Body of pancreas (tissue), 4 donors: ENCODE measurements at places on chromosomes 3 and 15. TPM values are rescaled to one million over a fixed set of nuclear protein-coding genes. Genes with fewer than 3 reads are reported as not detected.

DNA sequence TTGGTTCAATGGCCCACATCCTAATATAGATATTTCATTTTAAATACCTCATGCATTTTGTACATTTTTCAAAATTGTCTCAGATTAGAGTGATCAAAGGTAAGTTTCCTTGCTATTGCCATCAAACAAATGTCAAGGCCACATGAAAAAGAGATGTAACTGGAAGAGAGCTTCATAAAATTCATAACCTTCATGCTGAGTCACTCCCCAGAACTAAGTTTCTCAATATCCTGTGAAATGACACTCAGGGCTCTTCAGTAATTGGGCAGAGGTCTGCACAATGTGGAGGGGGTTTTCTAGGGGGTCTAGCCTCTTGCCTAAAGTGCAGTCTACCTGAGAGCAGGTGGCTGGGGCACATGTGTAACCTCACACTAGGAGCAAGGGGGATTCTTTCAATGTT lies 152.2 kb upstream of the SLC2A2 start:
- H3K4me3 ChIP-seq, result no peak overlapping the region
- H3K36me3 ChIP-seq, result no peaks in the 10 kb centered on the region
- H3K27ac ChIP-seq, result no peak overlapping the region
- H3K27me3 ChIP-seq, result no peaks in the 10 kb centered on the region

DNA sequence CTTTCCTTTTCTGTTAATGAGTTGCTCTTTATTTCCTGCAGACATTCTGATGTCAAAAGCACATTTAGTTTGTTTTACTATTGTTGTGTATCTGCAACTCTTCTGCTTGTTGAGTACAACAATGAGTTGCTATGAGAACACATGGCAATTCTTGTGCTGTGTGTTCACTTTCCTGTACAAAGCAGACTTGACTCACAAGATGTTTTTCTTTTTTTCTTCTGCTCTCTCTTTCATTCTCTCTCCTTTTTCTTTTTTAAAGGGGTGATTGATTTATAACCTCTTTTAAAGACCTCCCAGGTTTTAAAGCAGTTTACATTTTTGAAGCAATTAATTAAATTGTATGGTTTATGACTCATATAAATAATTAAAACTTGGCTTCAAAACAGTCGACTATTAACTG lies 31.6 kb upstream of the ABHD10 start:
- H3K36me3 ChIP-seq, result no peaks in the 10 kb centered on the region
- H3K4me1 ChIP-seq, result no peaks in the 10 kb centered on the region
- H3K27me3 ChIP-seq, result no peaks in the 10 kb centered on the region
- no peak overlapping the region for H3K27ac ChIP-seq

The PRICKLE2 gene
- 41.5 TPM for total RNA-seq

The LEKR1 gene
- 1.3 TPM for total RNA-seq

The HEXA gene
- 35.5 TPM for total RNA-seq

DNA sequence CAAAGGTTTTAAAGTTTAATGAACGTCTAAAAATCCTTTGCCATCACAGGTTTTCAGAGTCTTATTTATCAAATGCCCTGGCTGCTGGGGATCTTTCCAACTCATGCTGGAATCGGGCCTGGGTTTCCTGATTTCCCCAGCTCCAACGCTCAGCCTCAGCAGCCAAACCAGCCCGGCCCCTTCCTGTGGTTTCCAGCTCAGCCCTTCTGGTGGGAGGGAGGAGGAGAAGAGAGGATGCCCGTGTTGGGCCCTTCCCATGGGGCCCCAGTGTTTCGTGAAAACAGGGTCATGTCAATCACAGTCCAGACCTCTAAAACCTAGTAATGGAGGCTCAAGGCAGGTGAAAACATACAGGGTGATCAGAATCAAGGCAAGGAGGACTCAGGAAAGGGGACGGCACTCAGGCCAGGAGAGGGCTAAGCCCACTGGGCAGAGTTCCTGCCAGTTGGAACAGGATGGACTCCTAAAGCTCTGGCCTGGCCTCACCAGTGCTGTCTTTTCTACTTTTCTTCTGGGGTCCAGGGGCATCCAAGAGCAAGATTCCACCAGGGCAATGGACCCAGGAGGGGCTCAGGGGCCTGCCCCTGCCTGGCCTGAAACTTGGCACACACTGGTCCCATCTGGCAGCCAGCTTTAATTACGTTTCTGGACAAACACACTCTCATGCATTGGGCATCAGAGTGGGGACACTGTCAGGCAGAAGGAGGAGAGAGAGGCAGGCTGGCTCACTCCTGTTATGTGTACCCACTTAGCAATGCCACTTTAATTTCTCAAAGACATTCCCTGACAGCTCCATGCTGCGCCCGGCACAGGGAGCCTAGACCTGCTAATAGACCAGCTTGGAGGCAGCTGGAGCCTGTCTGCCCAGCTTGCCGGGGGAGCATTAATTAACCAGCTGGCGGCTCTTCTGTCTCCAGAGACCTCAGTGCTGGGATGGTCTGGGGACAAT lies 194.6 kb downstream of the FAM43A start:
- H3K4me1 ChIP-seq, result peaks cover 14% of the 10 kb centered on the region
- peak; percentile 28 for DNase-seq
- peak overlapping the region; percentile 38 for H3K27ac ChIP-seq
- no peaks in the 10 kb centered on the region for H3K27me3 ChIP-seq
- H3K4me3 ChIP-seq, result no peak overlapping the region
- H3K36me3 ChIP-seq, result no peaks in the 10 kb centered on the region

The GOLGA6L9 gene
- total RNA-seq, result 5.6 TPM

- no peaks in the 10 kb centered on the region for H3K27me3 ChIP-seq
- no peak overlapping the region for H3K4me3 ChIP-seq
- H3K27ac ChIP-seq, result no peak overlapping the region
- no peaks in the 10 kb centered on the region for H3K4me1 ChIP-seq
- peak; percentile 27 for DNase-seq
- H3K36me3 ChIP-seq, result no peaks in the 10 kb centered on the region
Measured at GRCh38 chr3:173529062-173529711, 131.6 kb downstream of the NLGN1 start.

DNA sequence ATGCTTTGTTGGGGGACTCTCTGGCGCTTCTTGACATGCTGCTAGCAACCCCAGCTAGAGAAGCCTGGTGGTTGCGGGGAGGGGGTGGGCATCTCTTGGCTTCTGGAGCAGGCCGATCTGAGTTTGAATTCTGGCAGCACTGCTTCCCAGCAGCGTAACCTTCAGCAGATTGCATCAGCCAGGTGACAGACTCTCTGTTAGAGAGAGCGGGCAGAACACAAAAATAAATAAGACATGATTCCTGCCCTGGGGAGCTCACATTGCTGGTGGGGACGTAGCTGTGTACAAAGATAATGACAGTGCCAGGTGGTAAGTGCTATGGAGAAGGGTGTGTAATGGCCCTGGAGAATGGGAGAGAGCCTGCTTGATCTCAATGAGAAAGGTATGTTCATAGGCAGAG lies 87.4 kb downstream of the THSD4 start:
- no peaks in the 10 kb centered on the region for H3K27me3 ChIP-seq
- no peaks in the 10 kb centered on the region for H3K36me3 ChIP-seq
- H3K27ac ChIP-seq, result no peak overlapping the region
- no peak for DNase-seq
- H3K4me3 ChIP-seq, result no peak overlapping the region

GRCh38 chr3:58864480-58864879 lies 185.3 kb downstream of the CFAP20DC start:
- H3K27me3 ChIP-seq, result no peaks in the 10 kb centered on the region
- no peak for DNase-seq
- H3K27ac ChIP-seq, result no peak overlapping the region
- no peak overlapping the region for H3K4me3 ChIP-seq

DNA sequence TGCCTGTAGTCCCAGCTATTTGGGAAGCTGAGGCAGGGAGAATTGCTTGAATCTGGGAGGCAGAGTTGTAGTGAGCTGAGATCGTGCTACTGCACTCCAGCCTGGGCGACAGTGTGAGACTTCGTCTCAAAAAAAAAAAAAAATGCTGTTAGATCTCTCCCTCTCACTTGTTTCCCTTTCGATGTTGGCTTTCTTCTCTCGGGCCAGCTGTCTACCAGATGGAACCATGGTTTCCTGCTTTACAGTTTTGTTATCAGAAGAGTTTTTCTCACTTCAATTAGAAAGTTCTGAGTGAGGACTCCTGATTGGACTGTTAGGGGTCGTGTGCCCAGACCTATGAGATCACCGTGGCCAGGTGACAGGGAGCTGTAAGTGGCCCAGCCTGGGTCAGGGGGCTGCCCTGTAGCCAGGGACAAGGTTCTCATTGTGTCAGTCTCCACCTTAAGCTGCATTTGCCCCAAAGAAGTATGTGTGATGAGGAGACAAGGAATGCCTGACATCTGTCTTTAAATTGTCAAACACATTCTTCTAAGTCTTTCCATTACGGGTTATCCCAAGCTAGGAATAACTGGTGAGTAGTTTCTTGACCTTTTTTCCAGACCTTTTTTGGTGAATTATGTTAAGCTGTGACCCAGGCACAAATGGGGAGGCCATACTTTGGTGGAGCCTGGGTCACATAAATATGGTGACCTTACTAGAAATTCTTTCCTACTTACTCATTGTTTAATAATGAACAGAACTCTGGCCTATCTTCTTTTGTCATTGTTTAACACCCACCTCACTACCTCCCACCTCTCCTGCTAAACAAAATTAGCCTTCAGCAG lies 25.2 kb downstream of the SNAPC5 start:
- no peak overlapping the region for H3K4me3 ChIP-seq
- no peak for DNase-seq
- no peaks in the 10 kb centered on the region for H3K27me3 ChIP-seq
- H3K36me3 ChIP-seq, result no peaks in the 10 kb centered on the region
- peak overlapping the region; percentile 64 for H3K27ac ChIP-seq

DNA sequence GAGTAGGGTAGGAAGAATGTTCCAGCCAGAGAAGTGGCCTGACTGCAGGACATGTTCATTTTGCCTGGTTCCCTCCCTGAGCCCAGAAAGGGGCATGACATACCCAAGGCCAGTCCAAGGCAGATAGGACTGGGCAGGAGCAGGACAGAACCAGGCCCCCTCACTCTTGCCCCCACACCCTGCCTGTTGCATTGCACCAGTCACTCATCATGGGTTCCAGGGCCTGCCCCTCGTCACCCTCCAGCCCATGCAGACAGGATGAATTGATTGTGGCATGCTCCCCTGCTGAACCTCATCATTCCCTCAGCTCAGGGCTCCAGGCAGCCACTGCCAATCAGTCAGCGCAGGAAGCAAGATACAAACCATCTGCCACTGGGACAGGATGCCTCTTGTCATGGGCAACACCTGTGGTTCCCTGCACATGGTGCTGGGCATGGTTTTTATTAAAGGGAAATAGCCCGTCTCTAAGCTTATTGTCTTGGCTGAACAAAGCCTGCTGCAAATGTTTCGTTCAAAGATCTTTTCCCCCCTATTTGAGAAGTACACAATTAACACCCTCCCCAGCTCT lies 48.9 kb downstream of the RASGRF1 start:
- no peaks in the 10 kb centered on the region for H3K27me3 ChIP-seq
- DNase-seq, result no peak
- H3K4me1 ChIP-seq, result no peaks in the 10 kb centered on the region
- no peaks in the 10 kb centered on the region for H3K36me3 ChIP-seq
- no peak overlapping the region for H3K27ac ChIP-seq

The SETD5 gene
- 102 TPM for total RNA-seq

DNA sequence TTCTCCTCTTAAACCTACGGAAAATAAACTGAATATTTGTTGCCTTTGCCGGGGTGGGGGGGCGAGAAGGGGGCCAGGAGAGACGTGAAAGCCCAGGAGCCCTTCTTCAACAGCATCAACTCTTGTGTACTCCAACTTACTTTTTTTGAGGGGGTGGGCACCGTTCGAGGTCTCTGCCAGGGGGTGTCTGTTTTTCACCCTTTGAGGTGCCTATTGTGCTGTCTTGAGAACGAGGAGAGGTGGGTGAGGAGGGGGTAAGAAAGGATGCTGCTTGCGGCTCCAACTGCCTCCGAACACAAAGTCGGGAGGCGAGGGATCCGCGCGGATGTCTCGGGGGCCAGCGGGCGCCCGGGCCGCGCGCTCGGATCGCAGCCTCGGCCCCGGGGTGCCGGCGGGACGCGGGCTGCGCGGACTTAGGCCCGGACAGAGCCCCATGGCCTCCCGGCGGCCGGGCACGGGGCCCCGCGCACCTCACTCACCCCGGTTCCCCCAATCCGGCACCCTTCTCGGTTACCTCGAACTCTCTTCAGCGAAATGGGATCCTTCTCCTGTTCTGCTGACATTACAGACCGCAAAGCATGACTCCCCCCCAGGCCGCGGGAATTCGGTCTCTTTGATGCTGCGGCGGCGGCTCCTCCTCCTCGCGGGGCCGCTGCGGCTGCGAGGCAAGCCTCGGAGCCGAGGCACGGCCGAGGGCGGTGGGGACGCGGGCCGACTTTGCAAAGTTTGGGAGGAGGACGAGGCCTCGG lies 650 bp downstream of the PYGO1 start:
- H3K27me3 ChIP-seq, result no peaks in the 10 kb centered on the region
- H3K27ac ChIP-seq, result peak overlapping the region; percentile 66

DNA sequence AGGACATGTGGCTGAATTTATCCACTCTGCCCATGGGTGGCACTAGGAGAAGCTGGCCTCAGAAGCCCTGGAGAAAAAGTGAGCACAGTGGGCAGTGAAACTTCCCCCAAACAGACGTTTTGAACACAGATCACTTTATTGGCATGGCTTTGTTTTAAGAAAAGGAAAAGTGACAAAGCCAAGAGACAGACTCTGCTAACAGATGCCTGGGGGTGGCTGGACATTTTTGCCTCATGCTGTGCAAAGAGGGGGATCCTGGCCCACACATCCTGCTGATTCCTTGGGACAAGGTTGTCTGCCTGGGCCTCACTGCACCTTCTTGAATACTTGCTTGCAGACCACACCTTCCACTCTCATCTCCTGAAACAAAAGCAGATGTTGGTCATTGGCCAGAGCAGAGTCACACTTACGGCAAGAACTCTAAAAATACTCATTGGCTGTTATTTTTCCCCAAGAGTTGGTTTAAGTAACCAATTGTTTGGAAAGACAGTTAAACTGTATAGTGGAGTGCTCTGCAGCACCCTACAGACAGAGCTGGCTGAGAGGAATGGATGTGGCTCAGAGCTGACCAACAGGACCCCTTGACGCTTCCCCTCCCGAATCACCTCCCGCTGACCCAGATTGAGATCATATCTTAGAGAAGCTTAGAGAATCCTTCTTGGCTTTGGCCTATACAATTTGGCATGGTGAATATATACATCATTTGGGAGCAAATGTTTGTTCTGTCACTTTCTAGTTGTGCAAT lies 22.0 kb downstream of the RBP1 start:
- H3K36me3 ChIP-seq, result peaks cover 5% of the 10 kb centered on the region
- no peak for DNase-seq
- H3K4me3 ChIP-seq, result no peak overlapping the region
- H3K27ac ChIP-seq, result no peak overlapping the region
- H3K27me3 ChIP-seq, result no peaks in the 10 kb centered on the region

The ZKSCAN7 gene
- 7.0 TPM for total RNA-seq

DNA sequence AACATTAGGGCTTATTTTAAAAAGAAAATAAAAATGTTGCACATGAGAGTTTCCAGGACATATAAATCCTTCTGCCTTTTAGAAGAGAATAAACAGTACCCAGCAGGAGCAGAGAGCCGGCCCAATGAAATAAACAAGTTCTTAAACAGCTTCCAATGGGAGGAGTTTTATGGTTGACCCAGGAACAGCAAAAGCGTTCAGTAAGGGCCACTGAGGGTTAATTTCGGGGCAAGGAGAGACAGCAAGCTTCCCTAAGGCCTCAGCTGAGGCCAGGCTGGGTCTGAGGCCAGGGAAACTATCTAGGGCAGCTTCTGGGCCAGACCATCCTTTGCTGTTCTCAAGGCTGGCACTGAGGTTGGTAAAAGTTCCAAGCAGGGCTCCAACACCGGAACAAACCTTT lies 3.4 kb downstream of the PDZRN3 start:
- no peak overlapping the region for H3K4me3 ChIP-seq
- DNase-seq, result no peak
- H3K27ac ChIP-seq, result peak overlapping the region; percentile 75
- H3K36me3 ChIP-seq, result no peaks in the 10 kb centered on the region

The PLA2G4D gene
- not detected for total RNA-seq

The CX3CR1 gene
- not detected for total RNA-seq

GRCh38 chr3:33380653-33381052 lies 59.6 kb downstream of the UBP1 start:
- H3K36me3 ChIP-seq, result peaks cover 3% of the 10 kb centered on the region
- DNase-seq, result no peak
- H3K27ac ChIP-seq, result no peak overlapping the region
- H3K4me1 ChIP-seq, result no peaks in the 10 kb centered on the region
- no peaks in the 10 kb centered on the region for H3K27me3 ChIP-seq
